ENCODE measurements at places on chromosomes 2 and 18.

GRCh38 chr2:68726100-68726499, 8.5 kb upstream of the ARHGAP25 start:
- no peak for DNase-seq

- DNase-seq = no peak
These were observed 377.8 kb upstream of the POU3F3 start for GRCh38 chr2:104476075-104476474.

DNA sequence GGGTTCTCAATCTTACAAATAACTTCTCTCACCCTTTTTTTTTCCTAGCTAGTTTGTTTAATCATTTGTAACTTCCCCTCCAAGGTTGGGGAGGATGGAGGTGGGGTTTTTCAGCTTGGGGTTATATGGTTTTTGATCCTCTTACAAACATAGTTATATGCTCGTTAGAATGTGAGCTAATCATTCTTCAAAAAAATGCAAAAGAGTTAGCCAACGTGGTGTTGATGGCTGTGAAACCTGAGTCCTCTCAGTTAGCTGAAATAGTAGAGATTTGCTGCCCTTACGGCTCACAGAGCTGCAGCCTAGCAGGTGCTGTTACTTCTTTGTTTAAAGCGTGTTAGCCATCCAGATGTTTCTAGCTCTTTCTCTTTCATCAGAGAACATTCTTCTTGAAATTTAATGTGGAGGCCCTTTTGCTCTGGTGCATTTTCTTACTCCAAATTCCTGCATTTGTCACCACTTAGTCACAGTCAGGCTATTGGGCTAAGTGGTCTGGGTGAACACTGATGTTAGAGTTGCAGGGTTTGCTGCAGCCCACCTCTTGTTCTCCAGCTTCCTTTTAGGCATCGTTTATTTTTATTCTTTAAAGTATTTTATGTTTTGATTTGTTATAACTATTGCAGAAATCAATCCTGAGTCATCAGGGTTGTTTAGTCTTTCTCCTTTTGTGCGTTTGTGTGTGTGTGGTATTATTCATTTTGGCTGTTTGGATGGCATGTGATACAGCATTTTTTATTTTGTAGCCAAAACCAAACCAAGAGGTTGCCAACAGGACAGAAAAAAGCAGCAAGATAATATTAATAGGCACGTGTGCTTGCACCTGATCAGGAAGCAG, 41.1 kb downstream of the LIMS1 start:
- DNase-seq = no peak

- no peak for DNase-seq
These were observed 91.4 kb downstream of the GALNT1 start for GRCh38 chr18:35672897-35673296.

DNA sequence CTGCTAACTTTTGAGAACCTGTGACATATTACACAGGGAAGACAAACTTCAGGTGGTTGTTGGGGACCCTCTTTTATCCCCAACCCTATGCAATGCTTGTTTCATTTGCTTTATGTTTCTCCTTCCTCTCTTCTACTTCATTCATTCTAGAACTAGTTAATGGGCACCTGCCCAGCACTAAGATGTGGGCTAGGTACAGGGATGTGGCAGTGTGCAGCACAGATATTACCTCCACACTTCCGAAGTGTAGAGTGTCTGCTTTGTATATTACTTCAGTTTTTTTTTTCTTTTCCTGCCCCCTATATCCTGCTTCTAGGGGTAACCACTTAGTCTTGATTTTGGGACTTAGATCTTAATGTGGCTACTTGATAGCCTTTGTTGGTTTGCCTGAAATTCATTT, 35.1 kb downstream of the CD28 start:
- no peak for DNase-seq

DNA sequence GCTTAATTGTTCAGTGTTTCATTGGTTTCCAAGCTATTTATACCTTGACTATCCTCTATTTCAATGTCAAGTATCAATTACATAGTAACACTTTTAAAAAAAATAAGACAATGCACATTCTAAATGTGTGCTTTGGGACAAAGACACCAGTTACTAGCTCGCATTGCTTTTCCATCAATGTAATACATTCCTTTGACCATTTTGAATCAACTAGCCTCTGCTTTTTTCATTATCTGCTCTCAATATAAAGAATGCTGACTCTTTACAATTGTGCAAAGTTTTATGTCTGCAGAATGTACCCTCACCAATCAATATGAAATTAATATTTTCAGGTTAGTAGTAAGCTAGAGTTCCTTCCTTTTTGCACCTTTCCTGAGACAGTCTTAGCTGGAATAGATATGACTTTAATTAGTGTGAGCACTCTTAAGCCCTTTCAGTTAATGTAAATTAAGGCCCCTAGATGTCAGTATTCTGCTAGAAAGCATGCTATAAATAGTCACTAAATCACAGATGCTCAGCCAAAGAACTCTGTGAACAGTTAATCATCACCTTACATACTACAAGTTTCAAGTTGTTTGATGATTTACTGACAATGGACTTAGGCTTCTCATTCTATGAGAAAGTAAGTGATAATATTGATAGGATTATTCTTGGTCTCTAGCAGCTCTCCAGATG, 413.6 kb downstream of the PTH2R start:
- no peak for DNase-seq

DNA sequence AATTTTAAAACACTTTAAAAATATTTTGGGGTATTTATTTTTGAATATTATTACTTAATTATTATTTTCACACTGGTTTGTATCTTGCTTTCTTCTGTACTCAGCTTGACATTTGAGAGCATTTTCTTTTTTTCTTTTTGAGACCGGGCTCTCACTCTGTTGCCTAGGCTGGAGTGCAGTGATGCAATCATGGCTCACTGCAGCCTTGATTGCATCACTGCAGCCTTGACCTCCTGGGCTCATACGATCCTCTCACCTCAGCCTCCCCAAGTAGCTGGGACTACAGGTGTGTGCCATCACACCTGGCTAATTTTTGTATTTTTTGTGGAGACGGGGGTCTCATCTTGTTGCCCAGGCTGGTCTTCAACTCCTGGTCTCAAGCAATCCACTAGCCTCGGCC, 79.9 kb upstream of the DLX2 start:
- no peak for DNase-seq

DNA sequence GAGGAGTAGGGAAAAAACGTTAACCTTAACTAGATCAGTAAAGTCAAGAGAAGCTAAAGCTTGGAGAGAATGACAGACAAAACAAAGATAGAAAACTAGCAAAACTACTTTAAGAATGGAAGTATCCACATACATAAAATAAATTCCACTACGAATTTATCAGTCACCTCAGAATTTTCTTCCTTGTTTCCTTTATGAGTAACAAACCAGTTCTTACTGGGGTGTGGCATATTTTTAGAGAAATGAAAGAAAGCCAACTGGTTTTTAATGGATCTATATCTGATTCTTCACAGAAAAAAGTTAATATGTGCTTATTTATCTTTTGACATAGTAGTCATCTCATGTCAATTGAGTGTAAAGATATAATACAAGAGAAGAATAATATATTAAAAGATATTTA, 2033.7 kb upstream of the CELF4 start:
- DNase-seq = no peak

- no peak for DNase-seq
These were observed 32.5 kb upstream of the CD28 start for GRCh38 chr2:203673933-203674332.

- no peak for DNase-seq
These were observed 17.0 kb downstream of the WDPCP start for GRCh38 chr2:63571291-63571690.

- DNase-seq = no peak
These were observed 18.9 kb upstream of the BAZ2B start for GRCh38 chr2:159635006-159635789.

DNA sequence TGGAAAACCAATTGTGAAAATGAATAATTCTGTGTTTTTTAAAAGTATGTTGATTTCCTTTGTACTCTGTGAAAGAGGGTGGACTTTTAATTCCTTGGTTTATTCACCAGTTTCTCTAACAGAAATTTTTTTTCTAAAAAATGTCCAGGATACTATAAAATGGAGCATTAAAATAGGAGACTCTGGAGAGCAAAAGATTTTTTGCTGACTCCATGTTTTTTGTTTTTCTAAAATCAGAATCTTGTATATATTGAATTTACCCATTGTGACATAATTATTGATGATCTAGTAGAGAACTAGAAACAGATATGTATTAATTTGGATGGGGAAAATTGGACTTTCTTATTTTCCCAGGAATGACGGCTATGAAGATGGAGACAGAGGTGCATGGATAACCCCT, 23.2 kb upstream of the EFEMP1 start:
- DNase-seq = no peak

DNA sequence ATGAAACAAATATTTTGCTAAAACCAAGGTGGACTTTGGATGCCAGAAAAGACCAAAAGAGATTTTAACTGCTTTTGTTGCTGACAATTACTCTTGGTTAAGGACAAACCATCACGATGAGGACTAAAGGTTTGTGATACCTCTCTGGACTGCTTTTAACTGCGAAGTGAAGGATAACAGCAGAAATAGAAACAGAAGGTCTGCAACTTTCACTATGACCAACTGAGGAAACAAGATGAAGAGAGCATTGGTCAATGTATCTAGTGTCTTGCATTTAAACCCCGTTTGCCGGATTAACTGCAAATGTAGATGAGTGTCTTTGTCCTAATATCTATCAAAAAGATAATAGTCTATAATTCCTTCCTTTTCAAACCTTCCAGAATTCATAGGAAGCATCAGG, 541.7 kb downstream of the ERBB4 start:
- DNase-seq = no peak

DNA sequence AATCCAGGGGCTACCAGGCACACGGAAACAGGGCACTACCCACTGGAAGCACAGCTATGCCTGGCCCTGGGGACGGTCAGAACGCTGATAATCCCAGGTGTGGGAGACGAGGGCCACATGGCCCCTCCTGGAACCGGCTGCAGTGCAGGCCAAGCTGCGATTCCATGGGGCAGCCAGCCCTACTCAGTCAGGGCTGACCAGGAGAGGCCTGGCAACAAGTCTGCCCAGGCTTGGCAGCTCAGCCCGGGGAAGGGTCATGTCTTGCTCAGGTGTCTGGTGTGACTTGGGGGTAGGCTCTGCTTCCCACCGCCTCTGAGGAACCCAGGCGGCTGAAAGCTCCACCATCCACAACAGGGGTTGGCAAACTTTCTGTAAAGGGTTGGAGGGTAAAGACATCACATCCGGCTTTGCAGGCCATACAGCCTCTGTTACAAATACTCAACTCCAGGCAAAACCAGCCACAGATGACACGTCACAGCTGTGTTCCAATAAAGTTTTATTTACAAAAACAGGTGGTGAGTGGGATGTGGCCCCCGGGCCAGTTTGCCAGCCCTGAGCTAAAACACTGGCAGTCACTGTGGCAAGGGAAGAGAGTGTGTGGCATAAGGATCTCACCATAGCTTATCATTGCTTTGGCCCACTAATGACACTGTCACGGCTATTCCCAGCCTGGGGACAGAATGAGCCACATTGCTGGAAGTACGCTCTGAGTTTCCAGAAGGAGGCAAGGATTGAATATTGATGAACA, 85.2 kb downstream of the NDUFA10 start:
- DNase-seq = no peak

DNA sequence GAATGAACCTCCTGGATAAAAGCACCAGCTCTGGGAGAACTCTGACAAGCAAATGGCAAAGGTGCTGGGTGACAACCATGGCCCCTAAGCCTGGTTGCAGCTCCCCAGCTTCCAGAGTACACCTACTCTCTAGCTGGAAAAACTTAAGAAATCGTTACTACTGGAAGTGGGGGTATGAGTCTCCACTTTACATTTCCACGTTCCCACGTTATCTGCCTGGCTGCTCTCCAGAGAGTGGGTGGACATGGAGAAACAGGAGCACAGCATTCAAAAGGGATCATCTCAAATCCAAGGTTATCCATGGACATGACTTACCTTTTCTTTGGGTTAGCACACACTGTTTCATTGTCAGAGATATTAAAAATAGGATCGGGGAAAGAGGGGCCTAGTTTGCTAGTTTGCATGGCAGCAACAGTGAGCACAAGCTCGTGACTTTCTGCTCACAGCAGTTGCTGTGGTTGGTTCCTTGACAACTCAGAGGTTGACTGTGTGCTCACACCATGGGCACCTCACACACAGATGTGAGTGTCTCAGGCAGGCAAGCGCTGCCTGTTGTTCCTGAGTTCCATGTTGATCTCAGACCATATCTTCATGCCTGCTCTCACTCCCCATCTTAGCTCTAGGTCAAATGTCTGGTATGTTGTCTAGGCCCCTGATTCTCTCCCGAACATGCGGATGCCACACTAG, 32.5 kb downstream of the PTPN18 start:
- no peak for DNase-seq

- no peak for DNase-seq
These were observed 92.9 kb upstream of the CSRNP3 start for GRCh38 chr2:165376571-165376975.

GRCh38 chr2:220745682-220746081, 826.4 kb downstream of the EPHA4 start:
- no peak for DNase-seq

DNA sequence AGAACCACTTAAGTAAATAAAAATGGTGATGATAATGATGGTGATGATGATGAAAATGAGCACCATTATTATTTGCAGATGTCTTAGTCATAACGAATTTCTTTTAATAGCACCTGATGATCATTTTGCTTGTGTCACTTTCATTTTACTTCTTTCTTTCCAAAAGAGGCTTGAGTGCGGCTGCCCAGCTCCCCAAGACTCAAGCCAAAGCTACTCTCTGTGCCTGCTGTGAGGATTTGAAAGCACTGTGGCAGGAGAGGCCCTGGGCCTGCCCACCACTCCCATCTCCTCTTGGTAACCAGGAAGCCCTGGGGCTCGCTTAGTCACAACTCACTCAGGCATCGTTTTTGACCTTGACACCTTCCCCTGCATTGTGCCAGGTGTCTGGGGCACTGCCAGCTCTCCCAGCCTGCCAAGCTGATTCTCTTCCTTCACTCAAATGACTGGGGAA, 41.2 kb downstream of the RPL37A start:
- peak; percentile 76 for DNase-seq

DNA sequence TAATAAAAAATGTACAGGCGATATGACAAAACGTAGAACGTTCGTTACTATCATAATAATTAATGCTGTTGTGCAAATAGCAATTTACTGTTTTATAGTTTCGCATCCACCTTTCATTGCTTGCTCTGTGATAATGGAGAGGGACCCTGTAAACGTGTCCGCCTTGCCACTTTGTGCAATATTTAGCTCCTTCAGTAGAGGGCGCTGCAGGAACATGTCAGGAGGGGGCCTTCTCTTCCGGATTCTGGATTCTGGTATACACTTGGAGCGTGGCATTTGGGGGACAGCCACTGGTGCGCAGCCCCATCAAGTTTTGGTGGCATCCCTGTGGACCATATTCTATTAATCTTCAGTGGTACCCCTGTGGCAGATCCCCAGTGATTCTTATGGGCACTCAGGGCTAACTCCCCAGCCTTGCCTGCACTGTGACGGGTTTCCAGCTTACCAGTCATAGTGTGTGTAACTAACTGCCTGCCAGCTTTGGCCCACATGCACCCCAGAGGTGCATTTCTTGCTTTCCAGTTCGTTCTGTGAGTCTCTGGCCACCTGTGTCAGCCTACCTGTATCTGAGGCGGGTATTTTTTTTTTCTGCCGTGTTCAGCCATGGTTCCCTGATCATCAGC, 140.3 kb downstream of the CYRIA start:
- DNase-seq = no peak
